ENCODE measurements at places on chromosomes 5 and 9.

DNA sequence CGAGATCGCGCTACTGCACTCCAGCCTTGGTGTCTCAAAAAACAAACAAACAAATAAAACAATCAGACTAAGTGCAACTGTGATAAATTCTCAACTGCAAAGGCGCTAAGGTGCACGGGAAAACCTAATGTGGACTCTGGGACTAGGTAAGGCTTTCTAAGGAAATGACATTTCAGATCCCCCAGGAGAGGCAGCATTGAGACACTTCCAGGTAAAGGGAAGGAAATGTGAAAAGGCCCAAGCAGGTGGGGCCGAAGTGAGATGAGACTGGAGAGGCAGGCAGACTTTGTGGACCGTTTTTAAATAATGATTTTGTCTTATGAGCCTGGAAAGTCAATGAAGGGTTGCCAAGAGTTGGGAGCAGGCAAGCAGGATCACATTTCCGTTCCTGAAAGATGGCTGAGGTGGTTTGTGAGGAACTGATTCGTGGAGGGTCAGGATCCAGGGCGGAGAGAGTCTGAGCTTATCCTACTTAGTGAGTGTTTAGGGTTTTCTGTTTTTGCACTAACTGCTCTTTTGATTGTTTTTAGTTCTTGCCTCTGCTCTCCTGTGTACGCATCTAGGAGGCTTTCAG is 2.0 kb upstream of the APBA1 start:
- no peak for DNase-seq

GRCh38 chr5:65133477-65134110 is 348.1 kb downstream of the ADAMTS6 start:
- no peak for DNase-seq

GRCh38 chr5:59067956-59068656 is 485.2 kb downstream of the RAB3C start:
- DNase-seq, result no peak

DNA sequence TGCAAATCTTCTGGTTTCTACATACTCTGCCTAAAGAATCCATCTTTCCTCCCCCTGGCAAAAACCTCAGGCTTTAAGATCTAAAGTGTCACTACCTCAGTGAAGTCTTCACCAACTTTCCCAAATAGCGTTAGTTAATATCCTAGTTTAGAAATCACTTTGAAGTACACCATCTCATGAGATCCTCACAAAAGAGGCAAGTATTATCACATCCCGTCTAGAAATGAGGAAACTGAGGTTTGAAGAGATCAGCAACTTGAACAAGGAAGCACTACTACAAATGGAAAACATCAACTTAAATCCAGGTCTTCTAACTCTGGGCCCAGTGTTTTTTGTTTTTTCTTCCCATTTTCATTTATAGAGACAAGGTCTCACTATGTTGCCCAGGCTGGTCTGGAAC is 4.6 kb downstream of the AP3B1 start:
- no peak for DNase-seq

DNA sequence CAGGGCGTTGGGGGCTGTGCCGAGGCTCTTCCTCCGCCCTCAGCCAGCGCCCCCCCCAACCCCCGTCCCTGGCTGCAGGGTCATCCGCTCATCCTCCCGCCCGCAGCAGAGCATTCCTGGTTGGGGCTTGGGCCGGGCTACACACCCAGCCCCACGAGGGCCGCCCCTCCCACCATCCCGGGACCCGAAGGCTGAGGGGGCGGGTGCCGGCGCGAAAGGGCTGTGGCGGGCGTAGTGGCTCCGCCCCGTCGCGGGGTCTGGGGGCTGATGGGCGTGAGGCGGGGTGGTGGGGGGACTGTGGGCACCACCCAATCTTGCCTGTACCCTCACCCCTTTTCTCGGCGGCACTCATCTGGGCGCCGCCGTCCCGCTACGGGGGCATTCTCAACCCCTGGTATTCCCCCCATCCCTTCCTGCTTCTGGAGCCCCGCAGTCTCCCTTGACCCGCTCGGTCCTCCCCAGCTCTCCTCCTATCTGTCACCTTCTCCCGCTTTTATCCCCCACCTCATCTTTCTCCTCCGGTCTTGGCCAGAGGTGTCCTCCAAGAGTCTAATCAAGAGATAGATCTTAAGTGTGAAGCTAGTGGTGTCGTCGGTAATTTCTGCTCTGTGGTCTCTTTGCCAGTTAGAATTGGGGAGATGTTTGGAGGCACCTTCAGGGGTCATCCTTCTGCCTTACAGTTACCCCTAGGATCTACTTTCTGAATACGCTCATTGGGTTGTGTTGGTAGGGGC is 1.6 kb downstream of the FER start:
- no peak for DNase-seq

- DNase-seq, result no peak
Measured at GRCh38 chr5:146084376-146084775, 21.0 kb downstream of the PLAC8L1 start.

DNA sequence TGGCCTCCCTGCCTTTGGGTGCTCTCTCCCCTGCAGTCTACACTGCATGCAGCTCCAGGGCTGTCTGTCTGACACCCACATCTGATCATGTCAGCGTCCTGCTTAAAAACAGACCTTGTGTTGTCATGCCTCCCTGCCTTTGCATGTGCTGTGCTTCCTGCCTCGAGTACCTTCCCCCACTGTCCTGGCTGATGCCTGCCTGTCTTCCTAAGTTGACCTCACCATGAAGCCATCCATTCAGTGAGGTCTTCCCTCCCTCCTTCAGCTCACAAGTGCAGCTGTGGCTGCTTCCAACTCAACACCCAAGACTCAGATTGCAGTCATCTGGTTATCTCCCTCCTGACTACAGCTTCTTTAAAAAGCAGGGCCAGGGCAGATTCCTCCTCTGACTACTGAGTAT is 5.5 kb downstream of the ANGPTL2 start:
- DNase-seq, result no peak

GRCh38 chr9:75431375-75431774 is 343.1 kb downstream of the OSTF1 start:
- DNase-seq, result no peak

DNA sequence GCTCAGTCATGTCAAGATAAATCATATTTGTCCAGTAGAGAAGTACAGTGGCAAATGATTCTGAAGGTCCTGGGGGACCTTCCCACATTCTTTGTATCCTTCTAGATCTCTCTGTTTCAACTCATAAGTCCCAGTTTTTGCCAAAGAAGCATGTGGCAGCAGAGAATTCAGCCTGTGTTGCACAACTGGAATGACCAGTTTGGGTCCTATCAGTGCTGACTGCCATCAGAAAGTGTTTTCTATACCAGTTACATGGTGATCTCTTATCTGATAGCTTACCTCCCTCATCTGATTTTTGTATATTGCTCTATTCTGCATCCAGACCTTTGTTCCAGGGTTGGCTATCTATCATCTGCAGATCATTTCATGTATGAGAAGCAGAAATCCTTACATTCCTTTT is 21.7 kb downstream of the GM2A start:
- DNase-seq, result no peak

- no peak for DNase-seq
Measured at GRCh38 chr9:114367772-114368569, 19.8 kb downstream of the AKNA start.

GRCh38 chr5:144009116-144009515 is 161.3 kb downstream of the YIPF5 start:
- no peak for DNase-seq

DNA sequence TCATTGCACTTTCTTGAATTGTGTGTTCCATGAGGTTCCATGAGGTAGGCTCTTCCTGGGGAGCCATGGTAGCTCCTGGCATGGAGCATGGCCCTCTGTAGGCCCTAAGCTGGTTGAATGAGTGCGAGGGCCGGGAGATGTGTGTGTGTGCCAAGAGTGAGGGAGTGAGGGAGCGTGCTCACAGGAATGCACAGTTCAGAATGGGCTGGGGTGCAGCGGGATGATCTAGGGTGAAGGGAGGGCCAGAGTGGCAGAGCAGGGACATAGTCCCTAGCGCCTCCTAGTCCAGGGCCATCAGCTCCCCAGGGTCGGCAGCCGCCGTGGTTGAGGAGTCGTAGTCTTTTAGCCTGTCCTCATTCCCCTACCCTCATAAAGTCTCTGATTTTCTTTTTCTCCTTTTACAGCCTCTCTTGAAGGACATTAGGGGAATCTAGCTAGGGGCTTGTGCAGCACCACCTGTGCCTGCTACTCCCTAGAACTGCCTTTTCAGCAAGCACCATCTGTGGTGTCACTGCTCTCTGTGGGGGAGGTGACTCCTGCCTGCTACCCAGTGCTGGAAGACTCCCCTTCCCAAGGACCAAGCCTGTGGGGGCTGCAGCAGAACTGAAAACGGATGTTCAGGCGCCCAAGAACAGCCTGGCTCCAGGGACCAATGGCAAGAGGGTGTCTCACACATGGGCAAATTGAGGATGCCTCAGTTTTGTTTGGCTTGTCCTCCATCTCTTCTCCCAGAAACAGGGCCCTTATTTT is 65.3 kb upstream of the PPARGC1B start:
- DNase-seq, result no peak

- DNase-seq, result no peak
Measured at GRCh38 chr9:76159293-76159926, 234.8 kb downstream of the RFK start.

DNA sequence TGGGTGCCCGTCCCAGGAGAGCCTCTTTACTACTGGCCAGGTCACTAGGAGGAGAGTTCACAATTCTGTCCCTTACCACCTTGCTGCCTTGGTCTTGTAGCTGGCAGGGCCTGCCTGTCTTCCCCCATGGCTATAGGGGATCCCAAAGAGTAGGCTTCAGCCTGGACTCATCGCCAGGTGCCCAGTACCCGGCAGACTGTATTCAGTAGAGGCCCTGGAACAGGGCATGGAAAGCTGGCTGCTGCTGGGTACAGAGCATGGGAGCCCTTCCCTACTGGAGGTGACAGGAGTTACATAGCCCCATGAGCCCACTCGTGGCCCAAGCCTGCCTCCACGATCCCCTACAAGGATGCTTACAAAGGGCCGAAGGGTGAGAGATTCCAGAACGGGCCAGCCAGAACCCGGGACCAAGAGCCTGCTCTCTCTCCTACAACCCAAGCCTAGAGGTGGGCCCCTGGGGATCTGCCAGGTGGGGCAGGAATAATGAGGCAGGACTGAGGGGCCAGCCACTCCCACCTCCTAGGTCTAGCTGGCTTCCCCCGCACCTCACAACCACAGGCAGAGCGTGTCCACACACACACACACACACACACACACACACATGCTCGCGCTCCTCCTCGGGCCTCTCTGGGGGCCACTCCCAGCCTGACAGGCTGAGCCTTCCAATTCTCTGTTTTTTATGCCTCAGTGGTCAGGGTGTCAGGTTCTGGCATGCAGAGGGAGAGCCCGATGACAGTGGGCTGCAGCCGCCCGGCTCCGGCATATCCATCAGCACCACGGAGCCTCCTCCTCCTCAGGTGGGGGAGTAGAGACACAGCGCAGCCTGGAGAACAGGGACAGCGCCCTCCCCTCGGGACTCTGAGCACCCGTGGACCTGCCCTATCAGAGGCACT is 186.0 kb downstream of the PAX5 start:
- DNase-seq, result no peak

DNA sequence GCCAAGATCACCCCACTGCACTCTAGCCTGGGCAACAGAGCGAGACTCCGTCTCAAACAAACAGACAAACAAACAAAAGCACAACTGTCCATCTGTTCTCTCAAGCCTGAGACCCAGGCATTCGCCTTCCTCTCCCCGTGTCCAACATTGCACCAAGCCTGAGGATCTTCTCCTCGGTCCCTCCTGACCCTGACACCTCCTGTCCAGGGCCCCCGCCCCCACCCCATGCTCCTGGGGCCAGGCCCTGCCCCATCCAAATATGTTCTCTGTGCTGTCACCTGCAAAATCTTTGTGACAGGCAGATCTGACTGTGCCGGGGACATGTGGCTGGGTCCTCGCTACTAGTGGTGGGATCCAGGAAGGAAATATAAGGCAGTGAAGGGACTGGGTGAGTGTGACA is 33.4 kb upstream of the UNC5A start:
- DNase-seq, result no peak

DNA sequence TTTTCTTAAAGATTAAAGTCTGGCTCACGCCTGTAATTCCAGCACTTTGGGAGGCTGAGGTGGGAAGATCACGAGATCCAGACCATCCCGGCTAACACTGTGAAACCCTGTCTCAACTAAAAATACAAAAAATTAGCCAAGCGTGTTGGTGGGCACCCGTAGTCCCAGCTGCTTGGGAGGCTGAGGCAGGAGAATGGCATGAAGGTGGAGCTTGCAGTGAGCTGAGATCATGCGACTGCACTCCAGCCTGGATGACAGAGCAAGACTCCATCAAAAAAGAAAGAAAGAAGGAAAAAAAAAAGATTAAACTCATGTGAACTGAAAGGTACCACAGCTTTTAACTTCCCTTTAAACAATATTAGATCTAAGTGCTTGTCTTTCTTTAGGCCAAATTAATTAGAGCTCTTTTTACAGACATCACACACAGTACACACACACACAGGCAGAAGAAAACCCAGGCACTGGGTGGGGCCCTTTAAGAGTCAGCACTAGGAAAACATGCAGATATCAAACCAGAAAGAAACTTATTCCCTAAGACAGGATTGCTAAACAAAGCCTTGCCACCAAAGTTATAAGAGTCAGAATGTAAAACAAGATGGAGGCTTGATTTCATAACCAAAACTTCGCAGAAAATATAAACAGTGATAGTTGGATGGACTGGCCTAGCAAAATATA is 29.3 kb upstream of the UHRF2 start:
- no peak for DNase-seq

DNA sequence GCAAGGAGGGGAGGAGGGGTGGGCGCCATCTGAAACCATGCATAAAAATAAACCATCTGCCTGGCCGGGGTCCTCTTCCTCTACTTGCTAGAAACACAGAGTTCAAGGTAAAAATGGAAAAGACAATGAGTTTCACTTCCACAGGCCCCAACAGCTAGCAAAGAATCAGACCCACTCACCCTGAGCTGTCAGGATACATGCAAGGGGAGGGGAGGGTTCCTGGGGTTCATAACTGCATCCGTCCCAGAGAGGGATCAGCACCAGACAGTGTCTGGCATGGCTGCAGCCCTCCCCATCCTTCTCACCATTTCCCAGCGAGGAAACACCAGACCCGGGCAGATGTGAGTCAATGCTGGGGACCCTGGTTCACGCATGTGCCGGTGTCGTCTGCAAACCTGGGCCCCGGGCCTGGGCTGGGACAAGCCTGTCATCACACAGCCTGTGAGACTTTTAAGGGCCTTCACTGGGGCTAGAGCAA is 55.4 kb downstream of the SEMA4D start:
- no peak for DNase-seq

DNA sequence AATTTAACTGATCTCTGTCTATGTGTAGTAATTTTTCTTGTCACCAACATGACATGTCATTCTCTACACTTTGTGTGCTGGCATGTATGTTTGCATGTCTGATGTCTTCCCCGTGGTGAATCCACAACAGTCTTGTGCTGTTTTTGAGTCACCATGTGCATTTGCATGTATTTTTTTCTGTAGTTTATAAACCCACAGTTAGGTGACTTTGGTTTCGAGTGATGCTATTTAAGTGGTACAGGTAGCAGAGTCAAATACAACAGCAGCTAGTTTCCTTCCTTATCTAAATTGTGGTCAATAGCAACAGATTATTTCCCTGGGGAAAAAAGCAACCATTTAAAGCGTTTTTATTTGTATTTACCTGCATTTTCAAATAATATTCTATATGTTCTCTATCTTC is 89.9 kb upstream of the FSD1L start:
- DNase-seq, result no peak

Data from stimulated activated CD8-positive, alpha-beta memory T cell treated with anti-CD3 and anti-CD28 coated beads, Interleukin-15, amount 100 ng/mL, for 4 hours (primary cell).